ENCODE measurements at places on chromosomes 3 and 15.
A peak's percentile ranks its signal among the peaks of the same experiment; 100 is the strongest.

- DNase-seq = no peak
These were observed 10.0 kb upstream of the P3H2 start for GRCh38 chr3:190130696-190131095.

DNA sequence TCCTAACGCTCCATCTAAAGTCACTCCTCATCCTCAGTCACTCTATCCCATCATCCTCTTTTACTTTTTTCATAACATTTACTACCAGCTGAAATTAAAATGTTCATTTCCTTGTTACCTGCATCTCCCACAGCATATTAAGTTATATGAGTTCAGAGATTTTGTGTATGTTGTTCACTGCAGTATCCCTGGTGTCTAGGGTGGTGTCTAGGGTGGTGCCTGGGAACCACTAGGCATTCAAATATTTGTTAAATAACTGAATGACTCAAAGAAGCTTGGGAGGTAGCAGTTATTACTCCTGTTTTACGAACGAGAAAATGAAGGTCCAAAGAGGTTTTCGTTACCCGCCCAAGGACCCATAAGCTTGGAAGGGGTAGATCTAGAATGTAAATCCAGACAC, 1.9 kb upstream of the C3orf49 start:
- DNase-seq = no peak

DNA sequence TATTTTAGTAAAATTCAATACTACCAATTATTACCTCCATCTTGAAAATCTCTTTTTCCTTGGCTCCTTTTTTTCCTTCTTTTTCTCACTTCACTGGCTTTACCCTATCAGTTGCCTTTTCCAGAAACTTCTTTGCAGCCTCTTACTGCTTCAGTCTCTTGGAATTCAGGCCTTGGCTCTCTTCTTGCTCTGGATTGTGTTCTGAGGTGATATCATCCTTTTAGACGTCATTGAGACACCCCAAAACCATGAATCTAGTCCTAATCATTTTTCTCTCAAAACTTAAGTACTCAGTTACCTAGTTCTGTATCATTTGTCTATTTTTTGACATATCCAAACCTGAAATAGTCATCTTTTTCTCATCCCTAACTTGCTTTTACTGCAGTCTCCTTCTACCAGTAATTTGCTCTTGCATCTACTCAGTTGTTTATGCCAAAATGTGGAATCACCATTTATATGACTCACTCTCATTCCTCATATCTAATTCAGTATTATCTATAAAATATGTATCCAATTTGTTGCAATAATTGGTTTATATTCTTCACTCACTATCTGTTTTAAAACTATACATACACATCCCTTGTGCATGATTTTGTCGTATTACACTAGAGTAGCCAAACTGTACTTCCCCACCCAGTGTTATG, 703.2 kb upstream of the CCDC54 start:
- DNase-seq = no peak

GRCh38 chr3:195616681-195617080, 32.9 kb upstream of the APOD start:
- no peak for DNase-seq

DNA sequence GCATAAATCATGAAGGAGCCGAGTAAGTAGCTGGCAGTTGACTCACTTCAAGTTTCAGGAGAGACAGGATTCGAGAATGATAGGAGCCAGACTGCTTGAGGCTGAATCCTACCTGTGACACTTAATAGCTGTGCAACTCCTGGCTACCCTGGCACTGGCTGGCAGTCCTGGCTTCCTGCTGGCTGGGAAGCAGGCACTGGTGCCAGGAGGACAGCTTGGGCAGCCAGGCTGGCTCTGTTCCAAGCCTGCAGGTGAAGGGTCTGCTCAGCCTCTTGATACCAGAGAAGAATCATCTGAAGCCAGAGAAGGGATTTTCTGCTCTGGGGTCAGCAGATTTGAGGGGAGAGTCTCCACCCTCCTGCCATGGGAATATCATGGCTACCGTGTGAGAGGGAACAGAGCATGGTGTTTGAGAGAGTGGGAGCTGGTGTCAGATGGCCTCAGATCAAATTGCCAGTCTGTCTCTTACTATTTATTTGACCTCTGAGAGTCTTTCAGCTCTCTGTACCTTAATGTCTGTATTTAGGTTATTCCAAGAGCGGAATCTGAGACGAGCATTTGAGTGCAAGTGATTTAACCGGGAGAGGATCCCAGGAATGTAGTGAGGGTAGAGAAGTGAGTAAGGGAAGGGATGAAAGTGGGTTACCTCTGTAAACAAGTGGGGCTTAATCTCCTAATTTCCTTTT, 4.4 kb upstream of the XIRP1 start:
- no peak for DNase-seq

- no peak for DNase-seq
These were observed 45.3 kb upstream of the MME start for GRCh38 chr3:155034786-155035185.

DNA sequence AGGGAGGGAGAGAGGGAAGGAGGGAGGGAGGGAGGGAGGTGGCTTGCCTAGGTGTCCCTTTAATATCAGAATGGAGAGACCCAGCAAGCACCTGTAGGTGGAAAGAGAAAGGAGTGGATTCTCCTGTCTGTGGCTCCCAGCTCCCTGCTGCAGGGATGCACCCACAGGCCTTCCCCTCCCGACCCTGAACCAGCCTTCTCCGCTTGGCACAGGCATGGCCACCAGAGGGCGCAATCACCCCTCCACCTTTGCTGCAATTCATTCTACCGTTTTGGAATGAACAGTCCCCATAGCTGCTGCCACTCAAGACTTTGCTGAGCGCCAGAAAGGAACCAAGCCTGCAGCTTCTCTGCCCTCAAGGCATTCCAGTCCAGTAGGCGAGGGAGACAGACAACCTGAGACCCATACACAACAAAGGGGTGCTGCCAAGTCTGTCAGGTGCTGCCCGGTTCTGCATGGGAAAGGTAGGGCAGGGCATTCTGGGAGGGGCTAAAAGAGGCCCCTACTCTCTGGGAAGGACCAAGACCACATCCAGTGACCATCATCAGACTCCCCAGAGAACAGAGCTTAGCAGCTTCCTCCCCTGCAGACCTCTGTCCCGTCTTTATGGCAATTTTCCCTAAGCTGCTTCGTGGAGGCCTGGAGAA, 4.9 kb downstream of the TLR9 start:
- peak; percentile 87 for DNase-seq

GRCh38 chr15:26974120-26974780, 3.3 kb downstream of the GABRG3 start:
- no peak for DNase-seq

Data from CD4-positive, alpha-beta T cell treated with Interleukin-1 beta for 1 hour (primary cell).